Stimulated activated CD4-positive, alpha-beta T cell treated with anti-CD3 and anti-CD28 coated beads, Interleukin-4, amount 100 ng/mL, for 1 hour (primary cell): ENCODE measurements at places on chromosomes 12 and 14.

- DNase-seq = no peak
Measured at GRCh38 chr12:78189656-78190055, 359.0 kb downstream of the NAV3 start.

DNA sequence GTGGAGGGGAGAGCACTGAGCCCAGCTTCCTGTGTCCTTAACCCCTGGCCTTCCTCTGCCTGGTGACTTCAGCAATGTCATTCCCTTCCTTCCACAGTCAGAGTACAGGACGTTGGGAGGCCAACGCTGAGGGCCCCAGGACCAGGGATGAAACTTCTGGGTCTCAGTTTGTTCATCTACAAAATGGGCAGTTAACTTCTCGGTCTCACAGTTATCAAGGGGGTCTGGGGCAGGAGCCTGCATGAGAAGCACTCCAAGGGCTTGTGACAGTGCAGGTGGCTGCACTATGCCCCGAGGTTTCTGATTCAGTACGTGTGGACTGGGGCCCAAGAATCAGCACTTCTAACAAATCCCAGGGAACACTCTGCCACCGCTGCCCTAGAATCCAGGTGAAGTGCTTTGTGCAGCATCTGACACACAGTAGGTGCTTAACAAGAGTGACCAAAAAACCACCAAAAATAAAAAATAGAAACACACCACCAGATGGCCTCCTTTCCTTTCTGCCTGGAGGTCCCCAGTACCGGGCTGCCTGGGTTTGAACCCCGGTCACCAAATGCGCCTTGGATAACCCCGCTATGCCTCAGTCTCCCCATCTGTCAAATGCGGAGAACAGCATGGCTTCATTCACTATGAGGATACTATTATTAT lies 80.4 kb downstream of the RFLNA start:
- DNase-seq = no peak

GRCh38 chr12:132176920-132177551 lies 32.8 kb downstream of the NOC4L start:
- no peak for DNase-seq

DNA sequence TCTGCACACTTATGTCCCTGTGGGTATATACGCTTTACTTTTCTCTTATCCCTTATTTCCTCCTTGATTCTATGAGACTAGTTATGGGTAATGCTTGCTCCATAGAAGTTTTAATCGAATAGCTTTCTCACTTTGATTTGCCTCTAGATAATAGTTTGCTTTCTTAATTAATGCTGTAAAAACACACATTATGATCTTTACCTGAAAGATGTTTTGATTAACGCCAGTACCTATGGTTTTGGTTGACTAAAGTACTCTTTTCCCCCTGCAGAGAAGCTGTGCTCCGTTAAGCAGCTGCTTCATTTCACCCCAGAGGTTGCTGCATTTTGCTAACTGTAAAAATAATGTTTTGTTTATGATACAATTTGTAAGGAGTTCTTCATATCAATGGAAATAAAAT lies 362.3 kb downstream of the FLRT2 start:
- no peak for DNase-seq

DNA sequence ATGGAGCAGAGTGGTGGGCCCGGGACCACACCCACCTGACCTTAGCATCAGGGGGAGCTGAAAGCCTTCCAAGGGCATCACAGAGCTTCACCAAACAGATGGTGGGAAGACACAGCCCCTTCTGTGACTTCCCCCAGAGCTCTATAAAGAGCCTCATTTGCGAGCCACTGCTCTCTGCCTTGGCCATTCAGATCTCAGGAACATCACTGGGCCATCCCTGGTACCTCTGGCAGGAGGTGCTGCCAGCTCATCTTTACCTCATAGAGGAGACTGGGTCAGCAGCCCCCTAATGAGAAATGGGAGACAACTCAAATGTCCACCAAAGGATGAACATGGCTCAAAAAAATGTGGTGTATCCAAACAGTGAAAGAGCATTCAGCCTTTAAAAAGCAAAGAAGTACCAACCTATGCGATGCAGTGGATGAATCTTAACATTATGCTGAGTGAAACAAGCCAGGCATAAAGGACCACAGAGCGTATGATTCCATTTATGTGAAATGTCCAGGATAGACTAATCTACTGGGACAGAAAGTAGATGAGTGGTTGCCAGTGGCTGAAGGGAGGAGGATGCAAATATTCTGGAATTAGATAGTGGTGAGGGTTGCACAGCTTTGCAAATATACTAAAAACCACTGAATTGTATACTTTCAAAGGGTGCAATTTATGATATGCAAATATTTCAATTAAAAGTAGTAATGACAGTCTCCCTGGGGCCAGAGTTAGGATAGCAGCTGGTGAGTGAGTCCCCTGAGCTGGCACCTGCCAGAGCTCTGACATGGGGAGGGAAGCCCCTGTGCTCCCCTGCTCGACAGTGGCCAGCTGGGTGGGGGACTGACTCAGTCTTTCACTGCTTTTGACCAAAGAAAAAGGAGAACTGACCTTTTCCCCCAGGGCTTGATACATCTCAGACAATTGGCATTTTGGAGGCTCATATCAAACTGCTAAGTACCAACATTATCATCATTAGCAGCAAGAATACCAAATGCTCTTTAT lies 116.6 kb downstream of the GCH1 start:
- no peak for DNase-seq

DNA sequence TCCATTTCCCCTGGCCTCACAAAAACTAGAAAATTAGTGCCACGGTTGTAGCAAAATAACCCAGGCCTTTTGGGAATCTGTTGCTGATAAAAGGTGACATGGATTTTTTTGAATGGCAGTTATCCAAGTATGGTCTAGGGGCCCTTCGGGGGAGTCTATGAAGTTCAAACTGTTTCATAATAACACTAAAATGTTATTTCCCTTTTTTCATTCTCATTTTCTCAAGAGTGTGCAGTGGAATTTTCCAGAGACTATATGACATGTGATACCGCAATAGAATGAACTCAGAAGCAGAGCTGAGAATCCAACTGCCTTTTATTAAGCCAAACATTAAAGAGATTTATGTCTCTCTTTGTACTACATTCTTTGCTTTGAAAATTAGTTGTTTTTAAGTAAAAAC lies 26.9 kb downstream of the GSTZ1 start:
- DNase-seq = no peak

DNA sequence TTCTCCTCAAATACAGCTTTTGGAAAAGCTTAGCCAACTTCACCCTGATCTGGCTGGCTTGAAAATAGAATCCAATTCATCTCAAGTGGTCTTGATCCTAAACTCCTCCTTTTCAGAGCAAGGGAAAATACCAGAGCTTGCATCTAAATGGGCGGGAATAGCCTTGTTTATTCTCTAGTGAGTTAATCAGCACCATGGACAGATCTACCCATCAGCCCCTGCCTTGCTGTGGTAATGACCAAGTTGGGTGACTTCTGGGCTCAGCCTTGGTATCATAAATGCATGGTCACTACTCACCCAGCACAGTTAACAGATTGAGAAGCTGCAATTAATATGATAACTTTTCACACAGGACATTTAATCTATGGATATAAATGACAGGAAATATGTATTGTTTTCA lies 196.6 kb downstream of the GLT1D1 start:
- DNase-seq = no peak

- no peak for DNase-seq
Measured at GRCh38 chr12:17151917-17152316, 546.0 kb upstream of the LMO3 start.

- no peak for DNase-seq
Measured at GRCh38 chr12:104387190-104387589, 69.6 kb upstream of the CHST11 start.

- no peak for DNase-seq
Measured at GRCh38 chr14:38629412-38629811, 373.5 kb upstream of the CLEC14A start.

GRCh38 chr12:21823581-21823980 lies 49.1 kb upstream of the KCNJ8 start:
- no peak for DNase-seq

GRCh38 chr12:109890620-109891170 lies 9.4 kb upstream of the TCHP start:
- no peak for DNase-seq

- no peak for DNase-seq
Measured at GRCh38 chr14:67562025-67562775, 29.1 kb downstream of the PLEKHH1 start.

- DNase-seq = no peak
Measured at GRCh38 chr12:86312232-86312631, 56.0 kb upstream of the MGAT4C start.

DNA sequence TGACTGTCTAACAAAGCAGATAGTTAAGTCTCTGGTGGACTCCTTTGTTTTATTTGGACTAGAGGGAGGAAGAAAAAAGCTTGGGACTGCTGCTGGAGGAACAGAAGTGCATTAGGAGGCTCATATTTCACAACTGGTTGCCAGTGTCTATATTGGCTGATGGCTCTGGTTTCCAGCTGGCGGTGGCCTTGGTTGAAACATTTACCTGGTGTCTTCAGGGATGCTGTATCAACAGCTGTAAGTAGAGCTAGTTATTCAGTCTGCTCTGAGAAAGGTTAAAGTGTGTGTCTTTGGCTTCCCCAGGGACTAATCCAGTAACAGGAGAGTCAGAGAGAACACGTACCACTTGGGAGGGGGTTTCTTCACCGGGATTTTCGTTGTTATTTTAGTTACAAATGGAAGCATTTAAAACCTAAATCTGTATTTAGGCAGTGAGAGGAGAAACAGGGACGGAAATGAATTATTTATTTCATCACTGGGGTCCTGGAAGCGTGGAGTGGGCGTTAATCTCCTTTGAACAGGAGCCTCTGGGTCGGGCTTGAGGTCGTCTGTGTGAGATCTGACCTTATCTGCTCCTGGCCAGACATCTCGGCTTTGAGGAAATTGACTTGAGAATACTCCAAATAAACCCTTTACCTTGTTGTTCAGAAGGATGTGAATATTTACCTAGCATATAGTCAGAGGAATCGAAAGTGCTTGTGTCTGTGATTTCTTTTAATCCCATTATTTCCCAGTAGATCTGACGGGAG lies 149.9 kb downstream of the NRXN3 start:
- DNase-seq = no peak

DNA sequence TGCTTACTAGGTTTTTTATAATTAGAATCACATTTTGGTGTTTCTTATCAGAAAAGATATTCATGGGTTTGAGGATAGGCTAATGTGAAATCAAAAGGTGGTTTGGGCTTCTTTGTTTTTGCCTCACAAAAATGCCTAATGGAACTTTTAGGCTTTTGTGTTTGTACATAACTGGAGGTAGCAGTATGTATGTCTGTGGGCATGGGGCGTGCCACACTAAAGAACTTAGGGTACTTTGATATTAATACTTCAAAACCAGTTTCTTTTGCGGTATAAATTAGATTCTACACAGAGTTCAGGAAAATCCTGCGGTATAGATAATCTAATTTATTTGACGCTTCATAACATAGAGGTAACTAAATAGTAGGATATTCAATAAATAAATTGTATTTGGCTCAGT lies 1.9 kb downstream of the ETV6 start:
- DNase-seq = no peak

- no peak for DNase-seq
Measured at GRCh38 chr14:93984987-93985410, 8.6 kb upstream of the ASB2 start.

GRCh38 chr14:24397639-24398292 lies 1.0 kb upstream of the NYNRIN start:
- DNase-seq = no peak

DNA sequence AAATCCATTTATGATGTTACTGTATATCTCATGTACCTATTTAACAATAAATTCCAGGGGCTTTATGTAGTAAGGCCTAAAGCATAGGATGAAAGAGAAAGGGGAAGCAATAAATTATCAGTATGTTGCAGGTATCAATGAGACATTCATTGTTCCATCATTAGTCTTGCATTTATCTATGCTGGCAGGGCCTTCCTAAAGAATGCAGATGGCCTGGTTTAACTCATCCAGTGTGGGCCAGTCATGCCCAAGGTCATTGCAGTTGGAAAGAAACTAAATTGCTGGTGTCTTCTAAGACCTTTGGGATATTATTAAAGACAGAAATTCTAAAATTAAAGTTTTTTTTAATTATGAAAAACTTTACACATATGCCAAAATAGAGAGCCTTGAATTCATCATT lies 98.3 kb downstream of the AVPR1A start:
- DNase-seq = no peak

DNA sequence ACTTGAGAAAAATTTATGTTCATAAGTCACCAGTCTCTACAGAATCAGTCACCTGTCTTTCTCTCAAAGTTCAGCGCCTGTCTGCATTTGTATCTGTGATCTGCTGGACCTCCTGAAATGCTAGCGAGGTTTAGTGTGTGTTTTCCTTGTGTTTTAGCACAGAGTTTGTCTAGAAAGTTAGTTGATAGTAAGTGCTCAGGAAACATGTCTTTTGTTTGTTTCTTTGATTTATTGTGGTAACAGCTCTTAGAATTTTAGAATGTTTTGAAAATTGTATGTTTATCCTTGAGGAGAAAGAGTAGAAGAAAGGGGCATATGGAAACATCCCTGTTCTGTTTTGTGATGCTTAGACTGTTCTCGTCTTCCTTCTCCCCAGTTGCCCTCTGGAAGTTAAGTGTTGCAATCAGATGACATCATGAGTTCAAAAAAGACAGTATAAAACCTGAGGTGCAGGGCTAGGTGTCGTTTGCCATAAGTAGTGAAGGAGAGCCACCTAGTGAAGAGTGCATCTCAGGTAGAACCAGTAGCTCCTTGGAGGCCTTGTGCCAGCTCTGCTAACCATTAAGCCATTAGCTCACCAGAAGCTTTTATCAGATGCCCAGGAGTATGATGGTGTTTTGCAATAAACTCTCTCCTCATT lies 44.8 kb downstream of the FBXW8 start:
- no peak for DNase-seq

GRCh38 chr14:70651522-70651921 lies 9.8 kb downstream of the TTC9 start:
- DNase-seq = no peak

GRCh38 chr12:113328368-113328889 lies 6.5 kb downstream of the SLC8B1 start:
- no peak for DNase-seq

GRCh38 chr12:113092607-113093408 lies 36.3 kb downstream of the DTX1 start:
- DNase-seq = no peak

GRCh38 chr12:54376596-54376995 lies 7.9 kb downstream of the ZNF385A start:
- DNase-seq = no peak

DNA sequence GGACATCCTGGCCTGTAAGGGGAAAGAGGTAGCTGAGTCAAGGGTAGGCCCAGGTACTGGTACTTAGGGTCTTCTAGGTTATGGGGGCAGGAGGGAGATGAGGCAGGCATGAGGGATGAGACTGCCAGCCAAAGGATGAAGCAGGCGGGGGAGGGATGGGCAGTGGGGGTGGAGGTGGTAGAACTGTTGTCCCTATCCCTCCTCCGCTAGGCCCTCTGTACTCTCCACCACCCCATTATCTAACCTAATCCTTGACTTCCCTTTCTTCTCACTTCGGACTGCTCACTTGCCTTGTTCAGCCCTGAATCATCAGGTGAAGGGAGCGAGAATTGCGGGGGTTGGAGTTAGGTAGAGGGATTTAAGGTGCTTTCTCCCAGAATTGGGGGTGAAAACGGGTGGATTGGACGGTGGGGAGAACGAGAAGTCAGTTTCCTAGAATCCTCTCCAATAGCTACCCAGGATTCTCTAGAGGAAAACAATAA lies 562 bp downstream of the PAN2 start:
- no peak for DNase-seq
